ENCODE measurements at places on chromosomes 1 and 21.

- no peak for DNase-seq
These were observed 267.7 kb downstream of the AKT3 start for GRCh38 chr1:243582326-243582725.

DNA sequence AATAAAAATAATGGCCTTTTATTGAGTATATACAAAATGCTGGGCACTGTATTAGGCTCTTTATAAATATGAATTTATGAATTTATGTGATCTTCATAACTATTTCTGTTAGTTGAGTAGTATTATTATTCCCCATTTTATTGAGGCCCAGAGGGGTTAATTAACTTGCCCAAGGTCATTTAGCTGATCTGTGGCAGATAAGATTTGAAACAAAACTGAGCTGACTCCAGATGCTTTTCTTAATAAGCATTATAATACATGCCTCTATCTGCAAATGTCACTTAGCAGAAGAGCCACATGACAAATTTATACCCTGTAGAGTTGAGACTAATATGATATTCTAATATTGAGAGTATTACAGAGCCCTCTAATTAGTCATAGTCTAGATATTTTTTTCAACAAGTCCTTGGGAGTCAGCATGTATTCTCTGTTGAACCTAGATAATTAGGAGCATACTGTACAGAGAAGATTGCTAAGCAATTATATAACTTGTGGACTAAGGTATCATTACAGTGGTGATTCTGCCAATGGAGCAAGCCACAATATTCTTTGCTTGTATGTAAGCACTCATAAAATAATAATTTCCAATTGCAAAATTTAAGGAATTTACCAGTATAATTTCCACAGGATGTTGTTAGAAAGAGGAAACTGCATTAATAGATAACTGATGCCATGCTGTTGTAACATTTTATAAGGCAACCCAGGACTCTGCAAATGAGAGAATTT lies 112.0 kb downstream of the LRRC40 start:
- no peak for DNase-seq

DNA sequence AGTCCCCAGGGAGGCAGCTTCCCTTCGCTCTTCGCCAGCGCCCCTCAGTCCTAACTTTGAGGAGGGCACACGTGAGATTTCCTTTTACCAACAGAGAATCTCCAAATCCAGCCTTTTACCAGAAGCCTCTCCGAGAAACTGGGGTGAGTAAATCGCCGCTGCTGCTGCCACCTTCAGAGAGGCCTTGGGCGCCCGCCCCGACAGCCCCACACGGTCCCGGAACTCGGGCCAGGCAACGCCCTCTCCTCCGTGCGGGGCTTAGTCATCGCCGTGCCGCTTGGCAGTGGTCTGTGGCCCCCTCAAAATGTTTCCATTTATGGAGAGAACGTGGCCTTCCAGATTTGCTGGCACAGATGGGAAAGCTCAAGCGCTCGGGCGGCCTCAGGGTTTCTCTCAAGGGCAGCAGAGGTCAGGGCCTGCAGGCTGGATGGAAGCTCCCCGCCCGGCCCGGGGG lies 41.4 kb upstream of the COL6A2 start:
- DNase-seq: no peak

DNA sequence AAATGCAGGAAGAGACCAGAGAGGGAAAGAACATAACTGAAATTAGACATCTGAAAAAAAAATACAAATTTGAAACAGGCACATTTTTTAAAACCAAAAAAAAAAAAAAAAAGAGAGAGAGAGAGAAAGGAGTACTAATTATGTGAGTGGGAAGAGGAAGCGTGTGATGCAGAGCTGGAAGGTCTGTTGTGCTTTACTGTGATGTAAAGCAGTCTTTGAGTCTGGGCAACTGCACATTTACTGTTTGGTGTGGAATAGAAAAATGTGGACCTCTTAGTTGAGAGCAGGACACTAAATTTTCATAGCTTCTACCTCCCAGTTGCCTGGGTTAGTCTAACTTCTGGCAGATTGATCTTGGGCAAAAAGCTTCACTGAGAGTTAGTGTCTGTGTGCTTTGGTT lies 16.5 kb downstream of the LHX9 start:
- DNase-seq: no peak
